ENCODE measurements at places on chromosomes 6 and 20. TPM values are rescaled to one million over a fixed set of nuclear protein-coding genes. Genes with fewer than 3 reads are reported as not detected.

GRCh38 chr6:113437566-113437965 lies 419.6 kb upstream of the MARCKS start:
- H3K4me3 ChIP-seq, result no peak overlapping the region
- H3K27me3 ChIP-seq, result no peaks in the 10 kb centered on the region
- H3K4me1 ChIP-seq, result peaks cover 3% of the 10 kb centered on the region
- no peak for DNase-seq
- H3K27ac ChIP-seq, result no peak overlapping the region

DNA sequence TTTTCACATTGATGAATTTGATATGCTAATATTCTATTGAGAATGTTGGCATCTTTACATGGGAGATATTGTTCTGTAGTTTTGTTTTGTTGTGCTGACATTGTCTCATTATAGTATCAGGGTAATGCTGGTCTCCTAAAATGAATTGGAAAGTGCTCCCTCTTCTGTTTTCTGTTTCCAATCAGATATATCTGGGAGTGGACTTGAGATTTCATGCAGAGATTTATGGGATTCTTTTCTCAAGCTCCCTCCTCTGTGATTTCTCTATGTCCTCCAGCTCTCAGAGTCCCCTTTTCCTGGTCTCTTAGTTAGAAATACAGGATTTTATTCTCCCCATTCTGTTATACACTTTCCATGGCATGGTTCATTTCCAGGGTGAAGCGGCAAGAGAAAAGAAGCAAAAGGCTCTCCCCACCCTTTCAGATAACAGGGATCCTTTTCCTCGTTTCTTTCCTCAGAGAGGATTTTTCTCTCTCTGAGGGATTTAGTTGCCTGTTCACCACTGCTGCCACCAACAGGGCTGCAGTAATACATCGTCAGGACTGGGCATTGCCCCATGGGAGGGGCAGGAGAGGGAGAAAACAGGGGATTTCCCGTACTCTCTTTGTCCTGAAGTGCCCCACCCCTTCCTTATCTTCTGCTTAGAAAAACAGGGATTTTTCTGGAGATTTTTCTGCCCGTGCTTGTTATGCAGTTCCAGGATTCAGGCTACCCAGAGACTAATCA lies 59.3 kb upstream of the STMND1 start:
- no peak for DNase-seq

GRCh38 chr20:59650418-59650817 lies 46.1 kb downstream of the PHACTR3 start:
- H3K36me3 ChIP-seq, result no peaks in the 10 kb centered on the region
- no peaks in the 10 kb centered on the region for H3K27me3 ChIP-seq
- no peak for DNase-seq
- no peak overlapping the region for H3K4me3 ChIP-seq
- no peaks in the 10 kb centered on the region for H3K4me1 ChIP-seq

- no peaks in the 10 kb centered on the region for H3K27me3 ChIP-seq
- H3K27ac ChIP-seq, result no peak overlapping the region
- no peak overlapping the region for H3K4me3 ChIP-seq
- no peaks in the 10 kb centered on the region for H3K4me1 ChIP-seq
- no peak for DNase-seq
- H3K36me3 ChIP-seq, result no peaks in the 10 kb centered on the region
Measured at GRCh38 chr6:72589096-72589495, 32.8 kb upstream of the KCNQ5 start.

DNA sequence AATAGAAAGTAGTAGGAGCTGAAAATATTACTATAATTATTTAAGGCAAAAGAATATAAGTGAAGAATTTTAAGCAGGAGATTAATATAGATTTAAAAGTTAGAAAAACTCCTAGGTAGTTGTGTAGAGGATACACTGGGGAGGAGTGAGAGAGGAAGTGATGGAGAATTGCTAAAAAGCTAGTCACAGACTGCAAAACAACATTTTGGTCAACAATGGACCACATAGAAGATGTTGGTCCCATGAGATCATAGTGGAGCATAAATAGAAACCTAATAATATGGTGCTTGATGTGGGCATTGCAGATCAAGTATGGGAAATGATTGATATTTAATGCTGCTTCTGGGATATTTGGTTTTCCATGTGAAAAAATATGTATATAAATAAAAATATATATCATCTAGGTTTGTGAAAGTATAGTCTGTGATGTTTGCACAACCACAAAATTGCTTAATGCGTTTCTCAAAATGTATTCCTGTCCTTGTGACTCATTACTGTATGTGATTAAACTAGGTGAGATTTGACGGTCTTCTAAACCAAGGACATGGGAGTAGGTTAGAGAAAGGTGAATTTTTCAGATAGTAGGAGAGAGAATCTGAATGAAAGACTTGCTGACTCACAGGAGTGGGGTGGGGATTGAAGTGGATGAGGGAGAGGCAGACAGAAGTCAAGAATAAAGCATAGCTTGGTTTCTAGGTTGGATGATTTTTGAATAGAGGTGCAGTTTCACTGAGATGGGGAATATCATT lies 174.0 kb downstream of the BCKDHB start:
- H3K4me1 ChIP-seq, result no peaks in the 10 kb centered on the region
- no peak overlapping the region for H3K4me3 ChIP-seq
- H3K27me3 ChIP-seq, result no peaks in the 10 kb centered on the region
- H3K27ac ChIP-seq, result no peak overlapping the region

DNA sequence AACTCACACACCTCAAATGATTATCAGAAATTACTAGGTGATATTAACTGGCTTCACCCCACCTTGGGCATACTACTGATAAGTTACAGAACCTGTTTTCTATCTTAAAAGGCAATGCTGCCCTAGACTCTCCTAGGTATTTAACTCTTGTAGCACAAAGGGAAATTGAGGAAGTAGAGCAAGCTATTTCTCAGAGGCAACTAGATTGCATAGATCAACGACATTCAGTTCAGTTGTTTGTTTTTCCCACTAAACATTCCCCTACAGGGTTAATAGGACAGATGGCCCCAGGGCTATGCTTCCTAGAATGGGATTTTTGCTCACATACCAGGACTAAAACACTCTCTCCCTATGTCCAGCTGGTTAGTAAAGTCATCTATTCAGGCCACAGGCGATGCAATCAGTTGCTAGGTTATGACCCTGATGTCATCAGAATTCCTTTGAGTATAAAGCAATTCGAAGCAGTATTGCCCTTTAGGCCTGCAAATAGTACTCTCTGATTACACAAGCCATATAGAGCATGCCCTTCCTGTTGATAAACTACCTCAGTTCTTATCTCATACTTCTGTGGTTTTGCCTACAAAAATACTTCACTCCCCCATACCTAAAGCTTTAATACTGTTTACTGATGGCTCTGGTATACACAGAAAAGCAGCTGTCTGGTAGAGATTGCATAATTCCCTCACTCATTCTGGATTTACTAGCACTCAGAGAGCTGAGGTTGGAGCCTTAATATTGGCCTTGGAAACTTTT lies 67.4 kb upstream of the ASCC3 start:
- no peaks in the 10 kb centered on the region for H3K4me1 ChIP-seq
- DNase-seq, result no peak
- H3K4me3 ChIP-seq, result no peak overlapping the region
- H3K27me3 ChIP-seq, result no peaks in the 10 kb centered on the region

KCNQ2 gene
- not detected for total RNA-seq

SOD2 gene
- total RNA-seq, result 14,803 TPM

SLC13A3 gene
- total RNA-seq, result 0.20 TPM

ZC2HC1B gene
- not detected for total RNA-seq

Measured in gastrocnemius medialis (tissue), 4 donors.